ENCODE measurements at places on chromosomes 13 and 19.

DNA sequence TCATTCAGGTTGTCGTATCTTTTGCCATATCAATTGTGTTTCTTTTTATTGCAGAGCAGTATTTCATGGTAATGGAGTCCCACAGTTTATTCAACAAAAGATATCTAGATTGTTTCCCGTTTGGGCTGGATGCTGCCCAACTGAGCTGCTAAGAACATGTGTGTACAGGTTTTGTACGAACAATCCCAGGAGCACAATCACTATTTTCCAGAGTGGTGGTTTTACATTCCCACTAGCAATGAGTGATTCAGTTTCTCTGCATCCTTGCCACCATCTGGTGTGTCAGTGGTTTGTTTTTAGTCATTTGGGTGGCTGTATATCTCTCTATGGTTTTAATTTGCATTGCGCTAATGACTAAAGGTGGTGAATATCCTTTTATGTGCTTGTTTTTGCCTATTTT is 52.7 kb upstream of the ZDHHC20 start:
- DNase-seq = no peak

DNA sequence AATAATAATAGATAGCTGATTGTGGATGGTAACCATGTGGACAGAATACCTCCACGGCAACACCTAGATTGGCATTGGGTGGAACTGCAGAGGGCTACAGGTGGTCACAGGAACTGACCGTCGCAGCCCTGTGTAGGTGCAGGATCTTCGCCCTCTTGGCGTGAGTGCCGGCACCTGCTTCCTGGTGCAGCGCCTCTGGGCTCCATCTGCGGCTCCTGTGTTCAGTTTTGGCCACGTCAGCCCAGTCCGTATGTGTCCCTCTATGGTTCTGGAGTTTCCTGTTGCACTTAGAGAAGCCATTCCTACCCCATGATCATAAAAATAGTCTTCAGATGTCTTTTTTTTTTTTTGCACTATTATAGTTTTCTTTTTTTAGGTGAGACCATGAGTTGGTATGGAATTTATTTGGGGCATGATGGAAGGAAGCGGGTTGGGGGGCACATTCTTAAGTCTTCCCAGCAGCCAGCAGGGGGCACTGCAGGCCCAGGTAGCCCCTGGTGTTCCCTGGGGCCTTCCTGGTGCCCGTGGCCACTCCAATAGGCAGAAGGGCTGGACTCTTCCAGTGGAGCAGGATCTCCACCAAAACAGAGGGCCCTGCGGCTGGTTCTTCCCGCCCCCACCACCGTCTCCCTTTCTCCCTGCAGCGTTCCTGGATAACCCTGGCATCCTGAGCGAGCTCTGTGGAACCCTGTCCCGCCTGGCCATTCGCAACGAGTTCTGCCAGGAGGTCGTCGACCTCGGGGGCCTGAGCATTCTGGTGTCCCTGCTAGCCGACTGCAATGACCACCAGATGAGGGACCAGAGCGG is 10.1 kb upstream of the SLC25A42 start:
- peak; percentile 79 for DNase-seq

- DNase-seq = no peak
Measured at GRCh38 chr13:90382425-90382824, 965.1 kb upstream of the MIR17HG start.

GRCh38 chr19:48714759-48715675 is 4.5 kb downstream of the MAMSTR start:
- DNase-seq = no peak

GRCh38 chr19:3466635-3467034 is 13.7 kb downstream of the SMIM24 start:
- no peak for DNase-seq

DNA sequence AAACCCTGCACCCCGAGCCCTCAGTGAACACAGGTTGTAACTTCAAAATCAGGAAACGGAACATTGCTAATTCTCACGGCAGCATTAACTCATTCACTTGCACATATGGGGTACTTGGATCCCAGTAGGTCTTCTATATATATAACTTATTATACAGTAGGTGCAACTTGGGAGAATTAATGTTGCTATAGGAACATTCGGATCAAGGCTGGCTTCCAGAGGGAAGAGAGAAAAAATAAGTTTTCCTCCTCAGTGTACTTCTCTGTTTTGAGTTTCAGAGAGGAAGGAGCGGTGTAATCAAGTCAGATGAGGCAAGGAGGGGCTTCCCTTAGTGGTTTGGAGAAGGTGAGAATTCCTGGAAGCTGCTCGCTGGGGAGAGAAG is 90.9 kb upstream of the ZNF507 start:
- DNase-seq = no peak

- DNase-seq = no peak
Measured at GRCh38 chr13:19817510-19818158, 34.9 kb upstream of the PSPC1 start.

All from foreskin fibroblast (primary cell).